KBM-7 (cell line): ENCODE measurements at places on chromosomes 11 and 22.

DNA sequence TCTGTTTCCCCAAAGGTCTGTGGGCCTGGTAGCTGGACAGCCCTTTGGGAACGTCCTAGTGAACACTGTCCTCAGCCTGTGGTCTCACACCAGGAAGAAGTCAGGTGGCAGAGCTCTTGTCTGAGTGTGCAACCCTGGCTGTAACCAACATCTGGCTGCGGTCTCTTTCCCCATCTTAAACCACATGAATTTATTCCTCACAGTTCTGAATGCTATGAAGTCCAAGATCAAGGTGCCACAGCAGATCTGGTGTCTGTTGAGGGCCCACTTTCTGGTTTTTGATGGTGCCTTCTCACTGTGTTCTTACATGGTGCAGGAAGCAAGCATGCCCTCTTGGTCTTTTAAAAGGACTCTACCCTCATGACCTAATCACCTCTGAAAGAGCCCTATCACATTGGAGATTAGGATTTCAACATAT, 2.7 kb downstream of the UPB1 start:
- DNase-seq, result no peak

- no peak for DNase-seq
Measured at GRCh38 chr22:48622891-48623545, 1204.7 kb downstream of the BRD1 start.

GRCh38 chr11:37230865-37231264, 632.8 kb upstream of the RAG2 start:
- no peak for DNase-seq

DNA sequence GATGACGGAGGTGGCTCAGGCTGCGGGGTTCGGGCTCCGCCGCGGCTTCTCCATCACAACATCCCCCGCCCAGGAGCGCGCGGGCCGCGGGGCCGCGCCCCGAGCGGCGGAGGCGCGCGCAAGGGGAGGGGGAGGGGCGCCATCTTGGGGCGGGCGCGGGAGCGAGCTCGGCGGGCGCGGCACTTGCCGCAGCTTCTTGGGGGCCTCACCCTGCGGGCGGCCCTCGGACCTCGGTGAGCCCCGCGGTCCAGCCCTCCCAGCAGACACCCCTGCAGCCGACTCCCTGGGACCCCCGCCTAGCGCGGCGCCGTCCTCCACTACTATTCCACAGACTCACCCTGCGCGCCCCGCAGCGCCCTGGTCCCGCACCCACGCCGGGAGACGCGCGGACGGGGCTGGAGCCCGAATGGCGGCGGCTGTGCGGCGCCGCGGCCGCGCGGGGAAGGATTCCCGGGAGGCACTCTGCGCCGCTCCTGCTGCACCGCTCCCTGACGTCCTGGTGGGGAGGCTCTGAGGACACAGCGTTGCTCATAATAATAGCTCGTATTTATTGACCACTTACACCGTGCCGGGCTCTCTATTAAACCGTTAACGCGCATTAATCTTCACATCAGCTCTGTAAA, at the start of gene APBB1:
Gene APBB1 (minus strand): TSS at position 86 of the 623 bp plus-strand sequence. CDS start 7,747 bp downstream, outside the sequence.
- DNase-seq, result peak; percentile 60

DNA sequence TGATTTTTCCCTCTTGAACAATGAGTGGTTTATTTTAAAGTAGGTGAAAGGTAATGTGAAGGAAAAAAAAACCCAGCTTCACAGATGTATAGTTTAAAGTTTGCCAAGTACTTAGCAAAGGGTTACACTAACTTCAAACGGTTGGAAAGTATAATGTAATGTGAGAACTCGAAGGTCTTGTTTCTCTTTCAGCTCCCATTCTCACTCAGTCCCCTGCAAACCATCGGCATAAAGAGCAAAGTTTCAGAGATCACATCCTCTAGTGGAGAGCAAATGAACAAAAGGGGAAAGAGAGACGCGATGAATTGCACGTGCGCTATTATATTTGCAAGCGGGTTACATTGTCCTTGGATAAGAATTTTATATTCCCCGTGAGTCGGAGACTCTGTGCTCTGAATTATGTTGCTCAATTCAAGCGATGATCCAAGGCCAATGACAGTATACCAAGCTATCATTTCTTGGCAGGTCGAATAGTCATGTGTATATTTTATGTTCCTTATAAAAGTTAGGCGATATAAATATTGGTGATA, 37.6 kb upstream of the BIRC3 start:
- no peak for DNase-seq

DNA sequence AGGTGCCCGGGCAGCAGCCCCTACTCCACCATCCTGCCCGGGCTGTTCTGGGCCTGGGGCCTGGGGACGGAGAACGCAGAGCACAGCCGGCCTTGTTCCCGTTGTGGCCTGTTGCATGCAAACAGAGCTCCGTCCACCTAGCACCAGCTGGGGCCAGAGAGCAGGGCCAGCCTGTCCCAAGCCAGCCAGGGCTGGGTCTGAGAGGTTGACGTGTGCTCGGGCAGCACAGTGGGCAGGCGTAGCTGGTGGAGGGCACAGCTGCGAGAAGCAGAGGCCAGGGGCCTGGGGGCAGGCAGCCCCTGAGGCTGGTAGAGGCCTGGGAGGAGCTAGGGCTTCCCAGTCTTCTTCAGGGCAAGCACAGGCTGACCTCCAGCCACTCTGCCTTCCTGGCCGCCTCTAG, 1192.6 kb downstream of the BRD1 start:
- no peak for DNase-seq

- DNase-seq, result no peak
Measured at GRCh38 chr11:27717377-27717776, 17.1 kb upstream of the BDNF start.

GRCh38 chr11:65883786-65884715, 4.2 kb downstream of the FIBP start:
- no peak for DNase-seq

GRCh38 chr11:83543706-83544439, 257.7 kb upstream of the CCDC90B start:
- no peak for DNase-seq

DNA sequence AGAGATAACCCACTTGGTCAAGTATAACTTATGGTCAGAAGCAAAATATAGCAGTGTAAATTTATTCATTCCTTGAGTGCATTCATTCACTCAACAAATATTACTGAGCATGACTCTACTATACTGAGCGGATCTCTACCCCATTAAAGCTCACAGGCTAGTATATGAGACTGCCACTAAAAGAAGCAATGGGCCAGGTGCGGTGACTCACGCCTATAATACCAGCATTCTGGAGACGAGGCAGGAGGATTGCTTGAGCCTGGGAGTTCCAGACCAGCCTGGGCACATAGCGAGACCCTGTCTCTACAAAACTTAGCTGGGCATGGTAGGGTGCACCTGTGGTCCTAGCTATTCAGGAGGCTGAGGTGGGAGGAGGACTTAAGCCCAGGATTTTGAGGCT, 197.6 kb upstream of the BLID start:
- DNase-seq, result no peak
